Upper lobe of right lung (tissue), 1 donor: ENCODE measurements at places on chromosomes 6 and 20. TPM values are rescaled to one million over a fixed set of nuclear protein-coding genes. Genes with fewer than 3 reads are reported as not detected.

The SAMHD1 gene
- 177 TPM for total RNA-seq

The SPDEF gene
- total RNA-seq: 1.3 TPM

DNA sequence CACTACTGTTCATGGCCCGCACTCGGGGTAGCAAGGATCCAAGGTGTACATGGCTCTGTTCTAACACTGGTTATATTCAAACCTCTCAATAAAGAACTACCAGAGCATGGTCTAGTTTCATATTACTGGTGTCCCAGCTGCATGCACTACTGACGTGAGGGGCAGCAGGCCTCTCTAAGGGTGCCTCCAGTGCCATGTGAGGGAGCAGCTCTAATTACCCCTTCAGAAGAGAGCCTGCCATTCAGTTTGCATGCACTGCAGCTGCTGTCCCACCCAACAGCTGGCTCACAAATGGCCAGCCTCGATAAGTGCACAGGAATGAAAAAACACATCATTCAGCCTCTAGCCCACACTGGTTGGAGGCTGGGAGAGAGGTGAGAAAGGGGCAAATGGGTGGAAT is 85.2 kb downstream of the SMLR1 start:
- H3K4me1 ChIP-seq: no peaks in the 10 kb centered on the region
- H3K27me3 ChIP-seq: no peaks in the 10 kb centered on the region
- no peak overlapping the region for H3K27ac ChIP-seq

- DNase-seq: no peak
- H3K4me1 ChIP-seq: peaks cover 12% of the 10 kb centered on the region
- H3K4me3 ChIP-seq: no peak overlapping the region
- no peaks in the 10 kb centered on the region for H3K36me3 ChIP-seq
- H3K27me3 ChIP-seq: no peaks in the 10 kb centered on the region
Measured at GRCh38 chr6:134510920-134511319, 193.0 kb upstream of the SGK1 start.

- H3K27ac ChIP-seq: no peak overlapping the region
- H3K36me3 ChIP-seq: no peaks in the 10 kb centered on the region
- DNase-seq: no peak
- H3K4me3 ChIP-seq: no peak overlapping the region
- no peaks in the 10 kb centered on the region for H3K27me3 ChIP-seq
Measured at GRCh38 chr6:88920774-88921733, 42.4 kb downstream of the RNGTT start.

- H3K4me1 ChIP-seq: no peaks in the 10 kb centered on the region
- H3K4me3 ChIP-seq: no peak overlapping the region
- DNase-seq: no peak
- no peak overlapping the region for H3K27ac ChIP-seq
- H3K36me3 ChIP-seq: no peaks in the 10 kb centered on the region
- H3K27me3 ChIP-seq: no peaks in the 10 kb centered on the region
Measured at GRCh38 chr20:9185511-9185910, 116.6 kb downstream of the PLCB4 start.

- no peaks in the 10 kb centered on the region for H3K4me1 ChIP-seq
- H3K36me3 ChIP-seq: no peaks in the 10 kb centered on the region
Measured at GRCh38 chr6:11058406-11058805, 14.3 kb upstream of the ELOVL2 start.

DNA sequence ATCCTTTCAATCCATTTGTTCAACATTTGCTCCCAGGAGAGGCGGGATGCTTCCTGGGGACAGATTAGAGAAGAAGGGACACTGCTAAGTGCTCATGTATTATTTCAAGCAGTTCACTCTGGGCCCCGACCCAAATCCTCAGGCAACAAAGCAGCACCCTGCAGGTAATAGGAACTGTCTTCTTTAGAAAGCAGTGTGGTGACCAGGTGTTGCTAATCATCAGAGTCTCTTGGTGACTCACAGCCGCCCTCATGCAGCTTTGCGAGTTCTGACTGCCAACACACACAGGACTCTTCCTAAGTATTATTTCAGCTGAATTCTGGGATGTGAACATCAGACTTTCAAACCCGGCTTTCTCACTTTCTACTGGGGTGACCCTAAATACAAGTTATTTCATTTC is 356.4 kb downstream of the PRKN start:
- no peak overlapping the region for H3K4me3 ChIP-seq
- H3K27ac ChIP-seq: no peak overlapping the region
- no peaks in the 10 kb centered on the region for H3K36me3 ChIP-seq
- no peaks in the 10 kb centered on the region for H3K27me3 ChIP-seq
- no peaks in the 10 kb centered on the region for H3K4me1 ChIP-seq
- DNase-seq: no peak

DNA sequence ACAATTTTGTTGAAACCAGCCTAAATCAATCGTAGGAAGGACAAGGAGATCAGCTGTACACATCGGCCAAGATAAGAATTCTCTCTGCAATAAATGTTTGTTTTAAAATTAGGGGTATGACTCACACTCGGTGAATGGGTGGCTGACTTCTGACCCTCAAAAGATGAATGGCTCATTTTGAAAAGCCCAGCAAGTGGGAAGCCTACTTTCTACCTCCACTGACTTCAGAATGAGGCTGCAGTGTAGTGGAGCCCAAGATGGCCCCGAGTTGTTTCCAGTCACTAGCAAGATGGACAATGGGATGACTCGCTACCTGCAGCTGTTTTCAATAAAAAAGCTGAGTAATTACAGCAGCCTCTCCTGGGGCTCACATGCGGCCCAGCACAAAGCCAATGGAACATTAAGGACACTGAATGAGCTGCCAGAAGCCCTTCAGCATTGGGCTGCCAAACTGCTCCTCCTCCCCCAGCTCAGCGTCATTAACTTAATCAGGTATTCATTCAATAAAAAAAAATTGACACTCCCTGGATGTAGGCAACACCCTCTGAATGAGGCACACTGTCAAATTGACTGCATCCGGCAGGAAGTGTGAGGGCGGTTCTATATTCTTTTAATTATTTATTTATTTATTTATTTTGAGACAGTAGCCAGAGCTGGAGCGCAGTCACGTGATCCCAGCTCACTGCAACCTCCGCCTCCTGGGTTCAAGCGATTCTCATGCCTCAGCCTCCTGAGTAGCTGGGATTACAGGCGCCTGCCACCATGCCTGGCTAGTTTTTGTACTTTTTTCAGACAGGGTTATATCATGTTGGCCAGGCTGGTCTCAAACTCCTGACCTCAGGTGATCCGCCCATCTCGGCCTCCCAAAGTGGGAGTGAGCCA is 107.3 kb downstream of the GMPR start:
- no peak overlapping the region for H3K4me3 ChIP-seq
- peaks cover 17% of the 10 kb centered on the region for H3K4me1 ChIP-seq
- H3K36me3 ChIP-seq: no peaks in the 10 kb centered on the region
- DNase-seq: no peak

- no peaks in the 10 kb centered on the region for H3K27me3 ChIP-seq
- H3K27ac ChIP-seq: no peak overlapping the region
- H3K4me3 ChIP-seq: no peak overlapping the region
- H3K36me3 ChIP-seq: no peaks in the 10 kb centered on the region
Measured at GRCh38 chr6:136524936-136525413, 25.2 kb downstream of the MAP7 start.

- peaks cover 7% of the 10 kb centered on the region for H3K4me1 ChIP-seq
- H3K4me3 ChIP-seq: no peak overlapping the region
- no peak overlapping the region for H3K27ac ChIP-seq
- H3K27me3 ChIP-seq: no peaks in the 10 kb centered on the region
Measured at GRCh38 chr6:25487012-25487411, 165.0 kb upstream of the SCGN start.
